ENCODE measurements at places on chromosomes 6 and 20.

DNA sequence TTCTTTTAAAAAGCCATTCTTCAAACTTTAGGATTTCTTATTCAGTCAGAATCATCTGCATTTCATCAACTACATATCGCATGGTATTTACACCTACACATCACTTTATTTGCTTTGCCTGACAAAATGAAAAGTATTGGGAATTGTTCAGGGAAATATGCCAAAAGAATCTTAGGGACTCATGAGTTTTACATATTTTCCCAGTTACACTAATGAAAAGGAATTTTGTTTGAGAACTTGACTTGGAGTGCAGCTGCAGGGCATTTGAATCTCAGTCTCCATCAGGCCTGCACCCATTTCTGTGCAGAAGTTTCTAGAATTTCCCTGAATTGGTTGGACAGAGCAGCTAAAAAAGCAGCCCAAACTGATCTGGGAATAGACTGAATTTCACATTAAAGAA lies 65.3 kb downstream of the MTHFD1L start:
- peak; percentile 70 for DNase-seq

GRCh38 chr6:4185846-4186245 lies 50.5 kb upstream of the ECI2 start:
- no peak for DNase-seq

- no peak for DNase-seq
Observed at GRCh38 chr6:12335717-12336116, 45.6 kb downstream of the EDN1 start.

DNA sequence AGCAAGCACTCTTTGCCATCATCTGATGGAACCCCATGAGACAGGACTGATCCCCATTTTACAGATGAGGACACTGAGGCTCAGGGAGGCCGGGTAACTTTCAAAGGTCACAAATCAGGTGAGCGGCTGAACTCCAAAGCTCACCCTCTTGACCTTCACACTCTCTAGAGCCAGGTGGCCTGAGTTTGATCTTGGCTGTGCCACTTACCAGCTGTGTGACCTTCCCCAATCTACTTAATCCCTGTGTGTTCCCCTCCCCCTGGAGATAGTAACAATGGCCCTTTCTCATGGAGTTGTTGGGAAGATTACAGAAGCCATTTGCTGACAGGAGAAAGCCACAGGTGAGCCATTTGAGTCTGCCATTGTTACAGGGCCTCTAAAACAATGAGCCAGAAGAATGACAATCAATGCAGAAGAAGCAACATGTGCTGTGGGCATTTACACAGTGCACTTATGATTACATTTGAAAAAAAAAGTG lies 34.5 kb downstream of the BMP7 start:
- DNase-seq = no peak

GRCh38 chr6:3744211-3744900 lies 7.2 kb downstream of the PXDC1 start:
- no peak for DNase-seq

DNA sequence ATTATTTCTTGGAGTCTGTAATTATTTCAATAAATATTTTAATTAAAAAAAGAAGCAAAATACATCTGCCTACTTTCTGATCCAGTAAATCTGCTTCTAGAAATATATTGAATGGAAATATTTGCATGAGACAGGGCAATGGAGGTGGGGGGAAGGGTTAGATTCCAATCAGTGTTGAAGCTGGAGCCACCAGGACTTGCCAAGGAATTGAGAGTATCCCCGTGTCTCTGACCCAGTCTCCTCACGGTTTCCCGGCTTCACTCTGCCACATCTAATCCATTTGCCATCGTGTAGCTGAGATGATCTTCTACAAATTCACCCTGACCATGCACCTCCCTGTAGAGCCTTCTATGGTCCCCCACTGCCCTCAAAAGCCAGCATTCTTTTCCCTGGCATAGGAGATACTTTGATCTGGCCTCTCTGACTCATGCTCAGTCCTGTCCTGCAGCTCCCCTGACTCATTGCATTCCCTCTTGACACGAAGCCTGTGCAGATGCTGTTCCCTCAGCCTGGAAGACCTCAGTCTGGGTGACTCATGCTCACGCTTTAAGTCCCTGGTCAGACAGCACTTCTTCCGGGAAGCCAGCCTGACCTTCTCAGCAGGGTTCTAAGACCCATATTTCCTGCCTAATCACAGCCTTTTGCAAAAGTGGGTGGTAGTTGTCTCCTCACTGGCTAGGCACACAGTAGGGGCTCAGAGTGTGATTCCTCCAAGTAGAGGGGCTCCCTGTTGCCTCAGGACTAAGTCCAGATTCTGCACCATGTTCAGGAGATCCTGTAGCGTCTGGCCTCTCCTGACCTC lies 23.0 kb upstream of the FKBP1A start:
- peak; percentile 95 for DNase-seq

- DNase-seq = peak; percentile 86
Observed at GRCh38 chr6:33410711-33411631, at the start of gene PHF1. TSS of gene PHF1 (plus strand) at chr6:33411014. CDS start at chr6:33412264, 1,250 bp downstream.

DNA sequence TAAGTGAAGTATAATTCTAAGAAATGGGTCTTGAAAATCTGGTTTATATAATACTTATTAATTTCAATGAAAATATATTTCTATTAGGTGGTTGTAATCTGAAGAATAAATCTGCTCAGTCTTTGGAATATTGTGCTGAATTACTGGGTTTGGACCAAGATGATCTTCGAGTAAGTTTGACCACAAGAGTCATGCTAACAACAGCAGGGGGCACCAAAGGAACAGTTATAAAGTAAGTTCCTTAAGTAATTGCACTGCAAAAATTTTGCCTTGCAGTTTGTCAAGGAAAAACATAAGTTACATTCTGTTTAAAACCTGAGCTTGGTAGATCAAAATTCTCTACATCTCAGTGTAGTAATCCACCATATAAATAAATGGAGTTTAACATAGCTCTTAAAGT lies 106.0 kb downstream of the MYO6 start:
- DNase-seq = peak; percentile 82

DNA sequence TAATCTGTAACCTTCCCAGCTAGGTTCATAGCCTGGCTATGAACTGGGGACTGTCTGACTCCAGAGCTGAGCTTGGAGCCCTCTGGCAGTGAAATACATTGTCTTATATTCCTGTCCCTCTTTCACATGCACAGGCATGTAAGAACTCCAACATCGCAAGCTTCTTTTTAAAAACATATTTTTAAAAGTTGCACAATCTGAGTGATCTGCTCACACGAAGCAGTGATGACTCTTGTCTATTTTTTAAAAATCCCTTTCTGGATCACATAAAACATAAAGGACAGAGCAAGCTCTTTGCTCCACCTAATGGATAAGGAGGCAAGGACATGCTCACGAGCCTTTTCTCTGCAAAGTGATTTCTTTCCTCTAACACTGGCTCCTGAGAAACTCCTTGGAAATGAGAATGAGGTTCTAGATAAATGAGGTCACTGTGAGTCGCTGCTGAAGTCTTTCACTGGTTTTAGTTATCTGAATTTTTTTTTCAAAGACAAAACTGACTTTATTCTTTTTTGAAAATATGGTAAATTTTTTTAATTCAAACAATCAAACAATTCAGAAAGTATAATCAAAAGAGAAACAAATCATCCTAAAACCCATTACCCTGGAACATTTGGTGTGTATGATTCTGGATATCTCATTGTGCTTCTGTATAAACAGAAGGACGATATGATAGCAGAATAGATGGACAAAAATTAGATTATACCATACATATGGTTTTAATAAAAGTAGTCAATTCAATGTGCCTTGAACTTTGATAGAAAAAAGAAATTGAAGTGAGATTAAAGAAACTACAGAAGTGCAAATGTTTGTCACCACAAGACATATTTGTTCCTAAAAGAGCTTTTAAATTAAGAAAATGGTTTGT lies 30.8 kb downstream of the IL20RA start:
- peak; percentile 59 for DNase-seq

DNA sequence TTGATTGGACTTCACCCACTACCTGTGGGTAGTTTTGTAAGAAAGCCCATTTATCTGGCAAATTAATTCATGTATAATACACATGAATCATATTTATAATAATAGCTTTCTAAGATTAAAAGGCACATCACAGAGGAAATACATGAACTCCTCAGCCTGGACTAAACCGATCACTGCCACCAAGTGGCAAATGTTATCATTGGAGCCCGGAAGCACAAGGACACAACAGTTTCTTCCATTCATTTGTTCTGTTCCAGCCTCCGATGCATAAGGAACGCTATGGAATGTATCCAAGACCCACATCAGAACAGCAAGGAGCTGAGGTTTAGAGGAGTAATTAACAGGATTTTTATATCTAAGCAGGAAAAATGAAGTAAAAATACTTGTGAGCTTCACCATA lies 13.9 kb upstream of the IPCEF1 start:
- peak; percentile 42 for DNase-seq

GRCh38 chr6:128295670-128296069 lies 224.7 kb downstream of the PTPRK start:
- DNase-seq = no peak

- DNase-seq = peak; percentile 68
Observed at GRCh38 chr6:22821664-22822320, 252.4 kb downstream of the HDGFL1 start.

DNA sequence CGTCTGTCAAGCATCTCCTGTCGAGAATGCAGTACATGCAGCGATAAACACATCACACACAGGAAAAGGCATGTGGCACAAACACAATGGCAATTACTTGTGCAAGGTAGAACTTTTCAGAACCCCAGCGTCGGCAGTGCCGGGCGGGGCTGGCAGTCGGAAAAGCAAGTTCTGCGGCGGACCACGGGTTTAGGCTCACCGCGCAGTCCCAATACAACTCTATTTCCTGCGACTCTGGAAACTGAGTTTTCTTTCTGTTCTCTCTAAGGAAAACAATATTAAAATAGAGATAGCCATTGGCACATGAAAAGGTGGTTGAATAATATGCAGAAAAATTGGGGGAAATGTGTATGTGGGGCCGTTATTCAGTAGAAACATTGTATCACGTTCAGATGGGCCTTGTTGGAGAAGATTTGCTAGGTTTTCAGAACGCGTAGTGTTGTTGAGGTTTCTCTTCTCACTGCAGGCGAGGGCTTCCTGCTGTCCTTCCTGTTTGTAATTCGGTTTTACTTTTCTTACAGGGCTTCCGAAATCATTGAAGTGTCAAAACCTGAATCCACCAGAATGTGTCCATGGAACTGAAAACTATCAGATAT lies 369.5 kb downstream of the THBS2 start:
- DNase-seq = no peak

DNA sequence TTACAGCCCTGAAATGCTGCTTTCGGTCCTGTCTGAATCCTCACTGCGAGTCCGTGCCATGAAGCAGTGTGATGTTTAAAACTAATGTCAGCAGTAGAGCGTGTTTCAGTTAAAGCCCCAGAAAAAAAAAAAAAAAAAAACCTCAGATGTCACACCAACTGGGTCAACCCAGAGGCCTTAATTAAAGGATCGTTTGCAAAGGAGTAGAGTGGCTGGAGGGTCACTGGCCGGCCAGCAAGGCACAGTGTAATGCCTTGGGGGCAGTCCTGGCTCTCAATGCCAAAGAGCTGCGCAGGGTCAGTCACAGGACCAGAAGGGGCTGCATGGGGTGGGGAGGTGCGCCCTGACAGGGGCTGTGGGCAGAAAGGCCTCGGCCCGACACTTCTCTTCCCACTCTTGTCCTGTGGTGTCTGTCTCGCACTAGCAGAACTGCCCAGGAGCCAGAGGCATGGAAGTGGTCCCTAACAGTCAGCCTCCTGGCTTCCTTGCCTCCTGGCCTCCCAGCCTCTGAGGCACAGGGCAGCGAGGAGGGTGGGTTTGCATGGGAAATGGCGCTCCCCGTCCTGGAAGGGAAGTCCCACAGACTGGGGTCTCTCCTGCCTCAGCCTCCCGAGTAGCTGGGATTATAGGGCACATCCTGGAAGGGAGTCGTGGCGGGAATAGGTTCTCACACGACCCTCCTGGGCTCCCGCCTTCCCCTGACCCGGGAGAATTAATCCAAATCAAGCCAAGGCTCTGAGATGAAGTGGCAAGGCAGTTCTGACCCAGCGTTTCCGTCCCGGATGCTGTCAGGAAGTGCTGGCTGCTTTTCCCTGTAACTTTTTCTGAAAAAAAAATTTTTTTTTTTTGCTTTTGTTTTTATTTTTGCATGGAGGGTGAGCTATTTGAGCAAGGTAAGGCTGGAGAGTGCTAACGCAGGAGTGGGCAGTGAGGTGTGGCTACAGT lies 53.7 kb upstream of the MPC1 start:
- no peak for DNase-seq

DNA sequence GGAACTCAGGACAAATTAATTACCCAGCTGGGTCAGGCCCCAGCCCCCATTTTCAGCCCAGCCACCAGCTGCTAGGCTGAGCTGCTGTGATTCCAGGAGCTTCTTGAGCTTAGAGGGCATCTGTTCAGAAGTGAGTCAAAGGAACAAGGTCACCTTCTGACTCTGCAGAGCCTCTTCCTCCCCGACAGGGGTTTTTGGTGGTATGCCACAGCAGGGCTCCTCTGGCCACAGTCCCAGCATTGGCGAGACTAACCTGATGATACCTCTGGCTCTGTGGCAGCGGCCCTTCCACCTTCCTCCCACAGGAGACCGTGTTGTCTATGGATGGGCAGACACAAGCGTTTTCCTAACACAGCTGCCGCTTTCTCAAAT lies 39.7 kb downstream of the ZC3H12D start:
- DNase-seq = no peak

- DNase-seq = no peak
Observed at GRCh38 chr6:130070792-130071191, 52.4 kb downstream of the L3MBTL3 start.

DNA sequence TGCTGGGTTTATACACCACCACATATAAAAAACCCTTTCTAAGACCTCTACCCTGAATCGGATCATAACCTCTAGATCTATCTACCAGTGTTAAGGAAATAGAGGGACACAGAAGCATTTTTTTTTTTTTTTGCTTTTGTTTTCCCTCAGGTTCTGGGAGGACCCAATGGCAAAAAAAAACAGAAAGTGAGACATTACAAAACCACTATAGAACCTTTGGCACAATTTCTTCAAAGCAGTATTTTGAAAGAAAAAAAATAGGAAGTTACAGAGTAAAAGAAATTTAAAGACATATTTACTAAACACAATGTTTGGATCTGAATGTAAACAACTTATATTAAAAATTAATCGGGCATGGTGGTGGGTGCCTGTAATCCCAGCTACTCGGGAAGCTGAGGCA lies 1258.7 kb upstream of the GJE1 start:
- DNase-seq = no peak

GRCh38 chr6:16625291-16626265 lies 135.7 kb downstream of the ATXN1 start:
- no peak for DNase-seq

DNA sequence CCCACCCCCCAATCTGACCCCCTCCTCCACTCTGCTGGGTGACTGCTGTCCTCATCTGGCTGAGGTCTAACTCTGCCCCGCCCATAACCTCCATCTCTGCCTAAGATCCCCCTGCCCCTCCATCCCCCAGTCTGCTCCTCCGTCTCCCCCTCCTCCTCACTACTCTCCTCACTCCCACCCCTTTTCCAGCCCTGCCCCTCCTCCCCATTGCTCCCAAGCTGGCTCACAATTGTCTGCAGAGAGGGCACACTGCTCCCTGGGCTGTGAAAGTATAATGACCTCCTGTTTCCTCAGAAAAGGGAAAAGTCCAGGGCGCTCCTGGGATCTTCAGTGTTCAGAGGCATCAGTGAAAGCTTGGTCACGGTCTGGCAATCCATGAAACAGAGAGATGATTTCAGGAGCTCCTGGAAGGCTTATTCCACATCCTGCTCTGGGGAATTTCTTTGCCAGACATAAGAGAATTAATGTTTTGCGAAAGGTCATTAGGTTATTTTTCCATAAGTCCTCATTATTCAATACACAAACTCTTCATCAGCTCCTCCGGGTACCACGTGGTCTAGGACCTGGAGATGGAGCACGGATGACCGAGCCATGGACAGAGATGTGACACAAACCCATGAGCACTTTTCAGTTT lies 21.5 kb downstream of the CST5 start:
- no peak for DNase-seq
